Right atrium auricular region (tissue), 2 donors: ENCODE measurements at places on chromosomes 11 and 22.

GRCh38 chr22:26082866-26083265, 86.4 kb upstream of the SEZ6L start:
- no peak for DNase-seq

DNA sequence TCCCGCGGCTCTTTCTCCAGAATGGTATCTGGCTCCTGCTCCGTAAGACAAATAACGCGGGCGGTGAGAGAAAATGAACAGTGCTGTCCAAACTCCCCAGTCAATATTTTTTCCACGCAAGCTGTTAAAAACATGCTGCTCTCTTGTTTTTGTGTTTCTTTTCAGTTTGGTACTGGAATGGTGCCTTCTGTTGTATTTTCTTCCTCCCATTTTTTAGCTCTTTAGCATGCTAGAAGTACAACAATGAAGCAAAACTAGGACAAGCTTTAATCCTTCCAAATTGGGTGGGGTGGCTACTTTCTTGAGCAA, 599 bp upstream of the PPP2R1B start:
- DNase-seq = no peak

- no peak for DNase-seq
These were observed 26.0 kb downstream of the PARVA start for GRCh38 chr11:12403122-12403996.

DNA sequence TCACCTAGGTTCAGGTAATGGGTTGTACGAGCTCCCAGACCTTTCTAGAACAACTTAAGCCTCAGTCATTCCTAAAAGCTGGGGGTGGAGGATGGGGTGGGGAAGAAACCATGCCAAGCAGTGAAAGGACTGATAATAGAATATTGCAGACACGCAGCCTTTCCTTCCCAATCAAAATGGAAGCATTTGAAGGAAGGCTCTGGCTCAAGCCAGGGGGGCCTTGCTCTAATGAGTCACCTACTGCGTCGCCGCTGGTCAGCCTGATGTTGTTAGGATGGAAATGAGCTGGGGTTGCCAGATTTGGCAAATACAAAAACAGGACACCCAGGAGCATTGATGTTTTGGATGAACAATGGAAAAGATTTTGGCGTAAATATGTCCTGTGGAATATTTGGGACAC, 6.2 kb downstream of the SYT12 start:
- DNase-seq = no peak

- no peak for DNase-seq
These were observed 9.0 kb downstream of the TECTA start for GRCh38 chr11:121109916-121110586.
